ENCODE measurements at places on chromosomes 4 and X.

DNA sequence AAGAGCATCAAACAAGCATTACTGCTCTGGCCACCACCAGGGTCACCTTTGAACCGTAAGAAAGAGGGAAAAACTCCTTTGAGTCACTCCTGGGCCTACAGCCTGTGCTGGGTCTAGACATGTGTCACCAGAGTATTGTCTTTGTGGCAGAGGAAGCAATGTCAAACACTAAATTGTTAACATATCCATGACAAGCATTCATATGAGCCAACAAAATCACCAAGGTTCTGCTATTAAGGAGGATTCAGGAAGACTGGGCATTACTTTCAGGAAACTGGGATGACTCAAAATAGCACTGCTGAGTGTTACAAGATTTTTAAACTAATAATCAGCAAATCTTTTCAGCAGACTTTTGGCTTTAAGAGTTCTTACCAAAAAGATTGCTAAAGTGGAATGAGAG lies 28.1 kb downstream of the LGI2 start:
- no peak for DNase-seq

DNA sequence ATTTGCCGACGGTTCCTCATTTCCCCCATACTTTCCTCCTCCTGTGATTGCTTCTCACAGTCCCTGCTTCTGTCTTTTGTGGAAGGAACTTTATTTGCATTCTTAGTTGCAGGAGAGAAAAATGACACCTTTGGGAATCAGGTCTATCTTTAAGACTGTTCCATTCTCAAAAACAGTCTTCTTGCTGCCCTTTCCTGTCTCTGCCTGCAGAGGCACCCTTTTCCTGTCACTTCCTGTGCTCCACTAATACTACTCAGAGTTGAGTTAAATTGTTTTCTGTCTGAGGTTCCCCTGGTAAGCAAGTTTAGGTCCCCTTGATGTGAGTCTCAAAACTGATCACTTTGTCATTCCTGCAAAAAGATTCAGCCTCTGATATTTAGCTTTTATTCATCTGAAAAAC lies 208.8 kb upstream of the CLNK start:
- no peak for DNase-seq

- no peak for DNase-seq
Observed at GRCh38 chr4:41420541-41420940, 117.4 kb upstream of the LIMCH1 start.

GRCh38 chrX:117973110-117973807 lies 143.4 kb downstream of the KLHL13 start:
- no peak for DNase-seq

DNA sequence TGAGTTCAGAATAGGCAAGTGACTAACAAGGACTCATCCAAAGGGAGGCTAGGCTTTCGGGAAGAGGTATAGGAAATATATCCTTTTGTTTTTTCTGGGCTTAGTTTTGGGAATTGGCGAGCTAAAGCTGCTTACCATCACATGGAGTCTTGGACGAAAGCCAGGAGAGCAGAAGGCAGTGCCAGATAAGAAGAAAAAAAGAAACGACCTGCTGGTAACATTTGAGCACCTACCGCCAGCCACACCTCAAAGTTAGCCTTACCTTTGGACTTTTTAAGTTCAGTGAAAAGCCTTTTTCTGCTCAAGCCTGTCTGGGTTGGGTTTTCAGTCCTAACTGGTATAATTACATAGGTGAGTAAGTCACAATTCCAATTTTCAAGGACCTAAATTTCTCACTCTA lies 85.1 kb upstream of the LCORL start:
- no peak for DNase-seq

Measured in fibroblast of skin of scalp (primary cell).